ENCODE measurements at places on chromosomes 4 and X.

DNA sequence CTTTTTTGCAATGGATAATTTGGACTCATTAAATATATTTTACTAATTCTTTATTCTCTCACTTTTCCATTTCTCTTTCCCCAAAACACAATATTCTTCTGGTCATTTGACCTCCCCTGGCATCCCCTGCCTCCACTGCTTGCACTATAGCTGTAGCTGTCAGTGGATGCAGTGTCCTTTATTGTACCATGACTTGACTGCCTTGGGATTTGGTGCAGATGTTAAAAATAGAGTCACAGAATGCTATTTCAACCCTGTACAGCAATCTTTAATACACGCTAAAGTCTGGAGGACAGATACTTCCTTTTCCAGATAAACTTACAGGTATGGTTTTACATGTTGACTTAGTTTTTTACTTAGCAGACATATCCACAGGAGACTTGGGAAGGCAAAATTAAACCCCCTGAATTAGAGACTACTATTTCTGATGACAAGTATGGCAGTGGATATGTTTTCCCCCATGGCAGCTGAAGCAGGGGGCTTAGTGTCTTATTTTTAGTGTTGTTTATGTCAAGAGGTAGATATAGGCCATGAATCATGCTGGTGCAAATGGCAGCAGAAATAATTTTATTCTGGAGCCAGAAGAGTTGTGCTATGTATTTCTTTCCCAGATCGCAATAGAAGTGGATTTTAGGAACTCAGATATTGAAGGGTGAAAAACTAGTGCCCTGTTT is 461.4 kb downstream of the NAF1 start:
- DNase-seq = no peak

DNA sequence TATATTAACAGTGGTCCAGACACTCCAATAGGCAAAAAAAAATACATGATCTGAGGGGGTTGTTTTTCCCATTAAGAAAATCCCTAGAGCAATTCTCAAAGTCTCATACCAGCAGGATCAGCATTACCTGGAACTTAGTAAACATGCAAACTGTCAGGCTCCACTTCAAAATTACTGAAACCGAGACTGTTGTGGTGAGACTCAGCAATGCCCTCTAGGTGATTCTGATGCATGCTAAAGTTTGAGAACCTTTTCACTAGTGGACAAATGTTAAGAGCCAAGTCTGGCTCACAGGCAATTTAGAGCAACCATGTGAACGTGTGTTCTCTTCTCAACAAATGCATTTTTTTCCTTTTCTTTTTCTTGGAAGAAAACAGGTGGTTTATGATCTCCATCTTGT is 30.2 kb downstream of the NEK1 start:
- DNase-seq = no peak

GRCh38 chr4:183078634-183079033 is 20.4 kb upstream of the WWC2 start:
- DNase-seq = no peak

DNA sequence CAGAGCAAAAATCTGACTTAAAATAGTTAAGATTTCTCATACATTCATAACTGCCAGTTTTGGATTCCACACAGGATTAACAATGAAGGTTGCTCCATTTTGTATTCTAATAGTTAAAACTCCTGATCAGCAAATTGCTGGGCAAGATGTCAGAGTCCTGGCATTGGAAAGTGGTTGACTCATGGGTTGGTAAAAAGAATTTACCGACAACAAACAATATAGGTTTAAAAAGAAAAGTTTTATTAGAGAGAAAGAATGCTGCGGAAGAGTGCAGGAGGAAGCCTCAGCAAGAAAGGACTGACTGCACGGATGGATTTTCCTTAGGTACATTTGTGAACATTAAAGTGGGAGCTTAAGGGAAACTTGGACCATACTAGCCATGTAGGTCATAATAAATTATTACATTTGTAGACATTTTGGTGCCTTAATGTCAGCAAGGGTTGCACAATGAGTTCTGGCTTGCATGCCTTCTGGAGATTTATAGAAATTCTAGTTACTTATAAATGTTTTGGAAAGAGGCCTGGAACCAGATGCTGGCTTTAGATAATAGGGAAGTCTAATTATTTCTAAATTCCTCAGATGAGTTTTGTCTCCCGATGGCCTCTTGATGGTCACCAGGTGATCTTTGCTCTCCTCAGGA is 25.4 kb upstream of the IL2 start:
- DNase-seq = no peak

- no peak for DNase-seq
Measured at GRCh38 chrX:149713279-149714050, 1.6 kb downstream of the MAGEA11 start.

GRCh38 chr4:44447563-44448504 is 775 bp downstream of the KCTD8 start:
- no peak for DNase-seq

- no peak for DNase-seq
Measured at GRCh38 chr4:108696160-108696559, 45.8 kb downstream of the OSTC start.

GRCh38 chrX:123833387-123833786 is 26.5 kb upstream of the XIAP start:
- peak; percentile 87 for DNase-seq

GRCh38 chrX:46340696-46341095 is 204.5 kb downstream of the ZNF674 start:
- DNase-seq = no peak

GRCh38 chrX:131202766-131203165 is 86.3 kb downstream of the IGSF1 start:
- no peak for DNase-seq

- DNase-seq = no peak
Measured at GRCh38 chrX:18389966-18390365, 35.4 kb upstream of the CDKL5 start.

GRCh38 chr4:169251291-169252235 is 19.2 kb downstream of the SH3RF1 start:
- DNase-seq = no peak

DNA sequence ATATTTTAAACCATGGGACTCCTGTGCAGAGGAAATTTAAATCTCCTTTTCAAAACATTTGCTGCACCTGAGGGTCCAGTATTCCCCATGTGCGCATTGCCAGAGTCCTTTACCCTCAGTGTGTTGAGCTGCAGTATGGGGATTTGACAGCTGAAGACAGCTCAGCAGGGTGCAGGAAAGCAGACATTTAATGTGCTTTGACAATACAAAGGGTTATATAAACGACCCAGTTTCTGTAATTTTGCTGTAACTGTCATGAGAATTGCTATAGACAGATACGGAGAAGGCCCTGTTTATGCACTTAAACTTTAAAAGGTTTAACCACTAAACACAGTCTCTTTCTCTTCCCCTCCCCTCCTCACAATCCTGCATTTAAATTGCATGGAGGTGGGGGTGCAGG is 393.4 kb downstream of the MID1IP1 start:
- DNase-seq = no peak

- no peak for DNase-seq
Measured at GRCh38 chr4:153122855-153123254, 81.4 kb upstream of the TRIM2 start.

DNA sequence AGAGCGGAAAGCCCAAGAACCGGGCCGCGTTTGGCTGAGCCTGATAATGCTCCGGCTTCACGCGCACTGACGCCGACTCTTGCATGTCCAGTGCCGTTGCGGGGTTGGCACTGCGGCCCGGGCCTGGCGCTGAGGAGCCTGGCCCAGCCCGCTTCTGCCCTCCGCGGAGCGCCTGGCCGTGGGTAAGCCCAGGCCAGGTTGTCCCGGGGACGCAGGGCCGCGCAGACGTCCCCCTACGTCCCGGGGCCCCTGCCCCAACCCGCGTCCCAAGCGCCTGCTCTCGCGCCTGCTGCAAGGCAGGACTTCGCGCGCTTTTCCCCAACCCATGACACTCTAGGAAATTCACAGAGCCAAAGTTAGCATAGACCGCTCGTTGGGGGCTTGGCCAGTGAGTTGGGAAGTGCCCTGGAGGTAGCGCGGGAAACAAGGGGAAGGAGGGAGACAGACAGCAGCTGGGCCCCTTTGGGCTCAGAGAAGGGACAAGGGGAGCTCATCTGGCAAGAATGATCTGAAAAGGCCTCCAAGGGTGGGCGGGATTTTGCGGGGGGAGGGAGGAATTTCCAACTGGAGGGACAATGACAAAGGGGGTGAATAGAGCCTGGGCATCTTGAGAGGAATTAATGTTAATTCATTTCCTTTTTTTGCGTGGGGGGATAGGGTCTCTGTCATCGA is 665 bp upstream of the LRPAP1 start:
- DNase-seq = no peak

GRCh38 chr4:159256037-159256436 is 153.2 kb downstream of the RAPGEF2 start:
- DNase-seq = no peak

DNA sequence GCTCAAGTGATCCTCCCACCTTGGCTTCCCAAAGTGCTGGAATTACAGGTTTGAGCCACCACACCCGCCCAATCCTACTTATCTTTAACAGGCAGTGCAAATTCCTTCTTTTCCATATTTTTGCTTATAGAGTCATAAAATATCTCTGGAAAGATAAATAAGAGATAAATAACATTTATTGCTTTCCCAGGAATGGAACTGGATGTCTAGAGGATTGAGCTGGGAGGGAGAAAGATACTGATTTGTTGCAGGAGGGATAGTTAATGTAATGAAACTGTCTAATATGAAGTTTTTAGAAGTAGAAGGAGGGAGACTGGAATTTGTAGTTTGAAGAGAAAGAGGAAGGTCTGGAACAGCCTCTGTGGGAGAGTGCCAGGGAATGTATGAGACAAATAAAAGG is 20.2 kb downstream of the ITGB1BP2 start:
- no peak for DNase-seq

GRCh38 chr4:153010146-153010545 is 74.0 kb downstream of the FHDC1 start:
- peak; percentile 78 for DNase-seq

- DNase-seq = no peak
Measured at GRCh38 chr4:145290955-145291354, 110.6 kb upstream of the OTUD4 start.

DNA sequence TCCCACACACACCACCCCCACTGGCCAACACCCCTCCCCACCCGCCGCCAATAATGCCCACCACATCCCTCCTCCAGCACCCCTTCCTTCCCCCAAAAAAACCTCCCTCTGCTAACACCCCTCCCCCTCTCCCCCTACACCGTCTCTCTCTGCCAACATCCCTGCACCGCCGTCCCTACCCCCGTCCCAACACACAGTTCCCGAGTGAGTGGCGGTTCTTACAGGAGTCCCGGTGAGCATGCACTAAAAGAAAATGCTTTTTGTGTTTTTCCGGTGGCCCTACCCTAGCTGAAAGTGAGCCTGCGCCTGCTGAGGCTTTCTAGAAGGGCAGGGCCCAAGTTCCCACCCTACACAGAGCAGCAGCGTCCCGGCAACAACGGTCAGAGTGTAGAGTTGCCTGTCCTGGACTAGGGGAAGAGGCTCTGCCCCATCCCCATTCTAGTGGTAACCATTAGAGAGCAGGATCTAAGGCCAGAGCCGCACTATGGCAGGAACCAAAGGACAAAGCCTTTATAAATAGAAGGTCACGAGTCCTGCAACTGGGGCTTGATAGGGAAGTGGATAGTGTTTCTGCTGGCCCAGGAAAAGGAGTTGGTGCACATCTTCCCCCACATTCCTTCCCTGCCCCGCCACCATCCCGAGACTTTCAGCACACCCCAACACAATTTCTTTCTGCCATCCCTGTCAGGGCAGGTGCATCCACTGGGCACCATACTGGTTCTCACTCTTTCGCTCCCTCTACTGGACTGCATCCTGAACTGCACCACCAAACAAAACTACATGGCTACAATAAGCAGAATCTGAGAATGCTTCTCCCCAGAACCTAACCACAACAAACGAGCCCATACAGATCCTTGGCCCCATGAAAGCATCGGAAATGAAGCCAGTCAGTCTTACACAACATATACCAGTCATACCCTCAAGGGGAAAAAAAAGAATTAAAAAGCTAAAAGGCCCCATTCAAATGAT is 78.1 kb upstream of the PAGE3 start:
- DNase-seq = peak; percentile 51

DNA sequence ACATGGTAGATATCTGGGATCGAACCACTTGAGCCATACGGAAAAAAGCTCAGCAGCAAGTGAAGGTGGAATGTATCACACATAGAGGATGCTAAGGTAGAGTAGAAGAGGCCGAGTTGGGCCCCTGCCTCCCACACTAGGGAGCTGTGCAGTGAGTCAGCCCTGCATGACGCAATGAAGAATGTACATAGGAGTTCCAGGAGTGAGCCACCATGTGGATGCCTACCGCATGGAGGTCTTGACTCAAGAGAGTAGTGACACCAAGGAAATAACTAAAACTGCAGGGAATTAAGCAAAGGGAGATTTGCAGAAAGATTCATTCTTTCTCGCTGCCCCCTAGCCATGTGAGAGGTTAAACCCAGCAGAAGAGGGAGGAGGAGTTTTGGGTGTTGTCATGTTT is 389.6 kb upstream of the IGFBP7 start:
- DNase-seq = no peak

- no peak for DNase-seq
Measured at GRCh38 chr4:146548443-146548842, 26.7 kb upstream of the SLC10A7 start.

DNA sequence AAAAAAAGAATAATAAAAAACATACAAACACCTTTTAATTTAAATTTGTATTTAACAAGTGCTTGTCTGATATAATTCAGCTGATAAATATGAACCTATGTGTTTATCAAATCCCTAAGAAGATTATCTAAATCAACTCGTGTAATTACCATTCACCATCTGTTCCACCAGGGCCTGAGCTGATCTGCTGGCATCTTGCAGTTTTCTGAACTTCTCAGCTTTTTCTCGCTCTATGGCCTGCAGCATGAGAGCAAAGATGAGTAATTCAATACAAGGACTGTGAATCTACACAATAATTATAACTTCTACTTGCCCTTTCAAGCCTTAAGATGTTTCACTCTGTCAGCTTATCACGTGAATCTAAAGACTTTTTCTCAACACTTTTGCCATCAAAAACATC is 709.7 kb downstream of the DMD start:
- no peak for DNase-seq

- DNase-seq = no peak
Measured at GRCh38 chrX:109537324-109537665, 651 bp downstream of the NXT2 start.

- DNase-seq = peak; percentile 52
Measured at GRCh38 chrX:130084631-130085237, 25.6 kb downstream of the ELF4 start.

DNA sequence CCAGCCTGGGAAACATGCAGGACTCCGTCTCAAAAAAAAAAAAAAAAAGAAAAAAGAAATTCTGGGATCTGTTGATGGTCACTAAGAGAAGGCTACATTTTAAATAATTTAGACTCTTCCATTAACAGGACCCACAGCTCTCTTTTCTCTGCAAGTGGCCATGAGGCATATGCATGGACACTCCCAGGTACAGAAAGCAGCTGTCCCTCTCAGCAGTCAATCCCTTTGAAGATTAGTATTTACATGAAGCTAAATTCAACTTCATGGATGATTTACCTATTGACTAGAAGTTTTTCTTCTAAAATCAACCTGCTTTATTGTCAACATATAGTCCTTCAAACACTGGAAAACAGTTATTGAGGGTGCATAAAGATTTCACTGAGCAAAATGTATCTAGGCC is 139.9 kb downstream of the CPEB2 start:
- DNase-seq = no peak

GRCh38 chrX:40173143-40174000 is 75.6 kb upstream of the BCOR start:
- DNase-seq = no peak
